GM13977 (cell line): ENCODE measurements at places on chromosomes 4 and X.

GRCh38 chr4:30757357-30757756 is 37.2 kb downstream of the PCDH7 start:
- no peak for DNase-seq

DNA sequence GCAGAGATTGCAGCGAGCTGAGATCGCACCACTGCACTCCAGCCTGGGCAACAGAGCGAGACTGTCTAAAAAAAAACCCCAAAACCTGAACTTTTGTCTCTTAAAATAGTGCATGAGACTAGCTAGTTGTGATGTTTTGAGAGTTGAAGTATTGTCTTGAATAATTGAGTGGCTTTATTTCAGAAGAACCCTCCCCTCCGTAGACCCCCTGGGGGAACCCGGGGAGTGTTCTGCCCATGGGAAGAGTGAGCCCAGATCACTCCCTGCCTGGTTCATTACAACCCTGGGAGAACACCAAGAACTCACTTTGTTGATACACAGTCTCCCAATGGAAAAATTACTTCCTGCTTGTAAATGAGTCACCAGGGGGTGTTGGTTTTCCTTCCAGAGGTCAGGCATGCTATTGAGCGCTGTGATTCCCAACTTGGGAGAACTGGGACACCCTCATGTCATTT is 65.3 kb upstream of the SHISA3 start:
- no peak for DNase-seq

DNA sequence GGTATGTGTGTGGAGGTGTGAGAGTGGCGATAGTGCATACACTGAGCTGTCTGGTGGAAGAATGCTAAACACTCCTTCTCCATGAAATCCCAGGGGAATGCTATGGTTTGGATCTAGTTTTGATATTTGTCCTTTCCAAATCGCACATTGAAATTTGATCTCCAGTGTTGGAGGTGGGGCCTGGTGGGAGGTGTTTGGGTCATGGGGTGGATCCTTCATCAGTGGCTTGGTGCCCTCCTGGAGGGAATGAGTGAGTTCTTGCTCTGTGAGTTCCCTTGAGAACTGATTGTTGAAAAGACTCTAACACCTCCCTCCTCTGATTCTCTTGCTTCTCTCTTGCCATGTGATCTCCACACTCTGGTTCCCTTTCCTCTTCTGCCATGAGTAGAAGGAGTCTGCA is 114.1 kb upstream of the HHIP start:
- DNase-seq: no peak

- no peak for DNase-seq
Measured at GRCh38 chr4:17489721-17490120, 22.2 kb downstream of the QDPR start.

DNA sequence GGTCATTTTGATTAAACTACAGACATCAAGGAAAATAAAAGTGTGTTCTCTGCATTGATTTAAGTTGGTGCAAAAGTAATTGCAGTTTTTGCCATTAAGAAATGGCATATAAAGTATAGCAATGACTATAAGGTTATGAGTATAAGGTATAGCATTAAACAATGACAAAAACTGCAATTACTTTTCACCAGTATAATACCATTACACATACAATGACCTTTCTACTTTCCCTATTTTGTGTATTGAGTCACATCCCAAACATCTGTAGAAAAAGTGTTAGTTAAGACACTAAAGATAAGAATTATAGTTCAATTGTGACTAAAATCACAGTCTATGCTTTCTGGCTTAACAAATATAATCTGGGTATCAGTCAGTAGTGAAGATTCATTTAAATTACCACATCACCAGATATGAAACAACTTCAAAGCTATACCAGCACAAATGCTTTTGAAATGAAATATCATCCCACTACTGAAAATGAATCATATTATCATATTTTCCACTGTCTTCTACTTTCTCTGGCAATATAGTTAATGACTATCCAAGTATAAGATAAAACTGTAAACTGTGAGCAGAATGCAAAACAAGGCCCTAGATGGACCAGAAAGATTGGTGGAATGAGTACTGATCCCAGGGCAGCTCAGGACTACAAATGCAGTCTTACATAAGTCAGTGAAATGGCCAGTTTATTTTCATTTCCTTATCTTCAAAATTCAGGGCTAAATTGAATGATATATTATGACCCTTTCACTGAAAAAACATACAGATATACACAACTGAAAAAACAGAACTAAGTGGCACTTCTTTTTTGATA is 241.1 kb downstream of the ANTXR2 start:
- DNase-seq: no peak

DNA sequence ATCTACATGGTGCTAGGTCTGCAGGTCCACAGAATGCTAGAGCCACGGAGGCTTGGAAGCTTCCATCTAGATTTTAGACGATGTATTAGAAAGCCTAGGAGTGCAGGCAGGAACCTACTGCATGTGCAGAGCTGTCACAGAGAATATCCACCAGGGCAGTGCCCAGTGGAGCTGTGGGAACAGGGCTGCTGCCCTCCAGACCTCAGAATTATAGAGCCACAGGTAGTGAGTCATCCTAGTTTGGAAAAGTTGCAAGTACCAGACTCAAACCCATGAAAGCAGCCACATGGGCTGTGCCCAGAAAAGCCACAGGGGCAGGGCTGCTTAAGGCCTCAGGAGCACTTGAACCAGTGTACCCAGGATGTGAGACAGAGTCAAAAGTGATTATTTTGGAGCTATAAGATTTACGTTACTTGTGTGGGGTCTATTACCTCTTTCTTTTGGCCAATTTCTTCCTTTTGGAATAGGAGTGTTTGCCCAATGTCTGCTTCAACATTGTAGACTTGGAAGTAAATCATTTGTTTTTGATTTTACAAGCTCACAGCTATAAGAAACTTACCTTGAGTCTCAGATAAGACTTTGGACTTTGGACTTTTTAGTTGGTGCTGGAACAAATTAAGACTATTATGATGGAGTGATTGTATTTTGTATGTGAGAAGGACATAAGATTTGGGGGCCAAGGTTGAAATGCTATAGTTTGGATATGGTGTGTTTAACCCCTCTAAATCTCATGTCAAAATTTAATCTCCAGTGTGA is 143.5 kb upstream of the CHRDL1 start:
- no peak for DNase-seq

DNA sequence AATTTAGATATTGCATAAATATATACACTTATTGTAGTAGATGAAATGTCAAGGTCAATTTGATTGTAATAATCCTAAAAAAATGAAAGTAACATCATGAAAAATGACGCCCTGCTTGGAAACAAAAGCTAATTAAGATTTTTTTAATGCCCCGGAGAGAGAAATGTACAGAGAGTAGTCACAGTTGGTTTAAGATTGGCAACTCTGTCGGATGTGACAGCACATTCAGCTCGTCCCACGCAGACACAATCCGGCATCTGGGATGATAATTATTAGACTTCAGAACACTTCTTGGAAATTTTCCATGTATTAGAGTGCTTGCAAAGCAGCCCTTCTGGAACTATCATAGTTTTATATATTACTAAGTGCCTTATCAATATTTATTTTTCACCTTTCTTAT is 478.0 kb downstream of the PDHA2 start:
- DNase-seq: no peak

DNA sequence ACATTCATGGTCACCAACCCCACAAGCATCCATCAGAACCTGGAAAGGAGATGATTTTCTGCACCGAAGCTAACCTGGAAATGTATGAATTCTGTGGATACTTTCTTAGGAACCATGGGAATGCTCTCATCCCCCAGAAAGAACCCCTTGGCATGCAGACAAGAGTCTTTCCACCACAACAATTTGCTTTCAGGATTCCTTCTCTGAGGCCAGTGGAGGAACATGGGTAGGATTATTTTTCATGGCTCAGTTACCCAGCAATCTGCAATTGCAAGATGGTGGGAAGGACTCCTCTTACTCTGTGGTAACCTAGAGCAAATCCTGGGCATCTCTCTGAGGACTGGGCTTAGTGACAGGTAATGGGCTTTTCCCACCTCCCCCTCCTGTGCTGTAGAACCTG is 131.9 kb upstream of the MSX1 start:
- DNase-seq: no peak
